Hindlimb muscle (tissue), 1 donor: ENCODE measurements at places on chromosomes 12 and 14. TPM values are rescaled to one million over a fixed set of nuclear protein-coding genes. Genes with fewer than 3 reads are reported as not detected.

Gene SLC16A7
- 2.7 TPM for polyA plus RNA-seq

Gene RNASE1
- 192 TPM for polyA plus RNA-seq

Gene IFNG-AS1
- polyA plus RNA-seq = 0.72 TPM

Gene NELL2
- 0.25 TPM for polyA plus RNA-seq

Gene MEG3
- polyA plus RNA-seq = 6,647 TPM

Gene CLEC7A
- polyA plus RNA-seq = 4.2 TPM

DNA sequence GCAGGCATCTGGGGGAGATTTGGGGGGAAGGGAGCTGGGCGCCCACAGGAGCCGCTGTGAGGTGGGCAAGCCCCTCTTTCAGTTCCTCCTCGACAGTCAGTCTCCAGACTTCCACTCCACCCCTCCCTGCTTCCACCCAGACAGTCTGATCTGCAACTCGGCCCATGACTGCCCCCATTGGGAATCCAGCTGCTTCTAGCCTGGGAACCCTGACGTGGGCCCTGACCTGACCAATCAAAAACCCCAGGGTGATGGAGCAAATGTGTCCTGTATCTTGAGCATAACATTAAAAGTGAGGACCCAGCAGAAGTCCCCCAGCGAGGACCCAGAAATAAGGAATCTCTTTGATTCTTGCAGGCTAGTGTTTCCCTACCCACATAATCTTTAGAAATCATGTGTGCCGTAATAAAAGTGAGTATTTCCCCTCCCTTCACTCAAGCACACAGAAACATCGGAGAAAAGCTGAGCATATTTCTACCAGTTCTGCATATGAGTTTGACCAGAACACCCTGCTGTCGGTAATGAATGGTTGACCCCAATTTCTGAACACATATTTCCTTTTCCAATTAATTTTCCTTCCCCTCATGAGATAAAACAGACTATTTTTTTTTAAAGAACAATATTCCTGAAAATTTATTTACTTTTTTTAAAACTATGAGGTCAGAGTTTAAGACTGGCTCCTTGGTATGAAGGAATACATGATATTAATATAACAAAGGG lies 6.4 kb downstream of the SSH1 start:
- DNase-seq = no peak
